ENCODE measurements at places on chromosomes 16 and 17.

GRCh38 chr16:85004587-85005205, 6.6 kb downstream of the ZDHHC7 start:
- DNase-seq, result peak; percentile 72

GRCh38 chr17:77253611-77254051, 112.9 kb downstream of the SEC14L1 start:
- DNase-seq, result peak; percentile 35

GRCh38 chr16:83627996-83628395, 179.8 kb upstream of the HSBP1 start:
- DNase-seq, result no peak

- DNase-seq, result no peak
Measured at GRCh38 chr16:56029026-56029425, 153.9 kb upstream of the CES5A start.

DNA sequence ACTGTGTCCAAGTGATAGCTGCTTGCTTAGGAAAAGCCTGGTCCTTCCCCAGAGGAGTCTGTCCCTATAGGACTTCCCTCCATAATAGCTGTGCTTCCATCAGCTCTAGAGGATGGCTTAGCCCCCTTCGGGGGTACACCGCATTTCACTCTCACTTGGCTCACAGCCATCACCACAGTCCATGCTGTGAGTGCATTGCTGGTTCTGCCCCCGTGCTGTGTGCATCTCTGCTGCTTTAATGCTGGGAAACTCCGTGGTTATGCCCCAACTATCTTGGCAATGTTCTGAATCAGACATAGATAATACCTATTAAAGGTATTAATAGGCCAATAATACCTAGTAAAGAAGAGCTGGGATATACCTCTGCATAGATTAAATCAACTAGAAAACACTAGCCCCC, 58.3 kb downstream of the SIAH1 start:
- DNase-seq, result no peak

DNA sequence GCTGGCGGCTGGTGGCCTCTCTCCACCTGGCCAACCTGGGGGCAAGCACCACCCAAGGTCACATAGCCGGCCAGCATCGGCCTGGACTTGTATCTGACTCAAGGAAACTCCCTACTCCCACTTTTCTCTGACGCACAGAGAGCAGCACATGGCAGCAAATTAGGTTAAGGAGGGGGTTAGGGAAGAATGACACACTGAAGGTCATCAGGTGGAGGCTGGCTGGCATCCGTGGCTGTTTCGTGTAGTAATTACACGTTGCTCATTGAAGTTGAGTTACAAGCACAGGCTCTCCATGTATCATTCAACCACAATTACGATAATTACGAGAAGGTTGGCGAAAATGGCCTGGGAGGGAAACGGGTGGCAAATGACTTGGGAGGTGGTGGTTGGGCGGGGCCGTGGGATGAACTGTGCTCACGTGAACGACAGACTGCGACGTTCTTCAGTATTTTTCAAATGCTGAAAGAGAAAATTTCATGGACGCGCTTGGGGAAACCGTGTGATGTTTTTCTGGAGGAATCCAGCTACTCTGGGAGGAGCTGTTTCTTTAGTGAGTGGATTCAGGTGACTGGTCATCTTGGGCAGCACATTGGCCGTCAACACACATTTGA, 4.0 kb upstream of the METRNL start:
- DNase-seq, result no peak

DNA sequence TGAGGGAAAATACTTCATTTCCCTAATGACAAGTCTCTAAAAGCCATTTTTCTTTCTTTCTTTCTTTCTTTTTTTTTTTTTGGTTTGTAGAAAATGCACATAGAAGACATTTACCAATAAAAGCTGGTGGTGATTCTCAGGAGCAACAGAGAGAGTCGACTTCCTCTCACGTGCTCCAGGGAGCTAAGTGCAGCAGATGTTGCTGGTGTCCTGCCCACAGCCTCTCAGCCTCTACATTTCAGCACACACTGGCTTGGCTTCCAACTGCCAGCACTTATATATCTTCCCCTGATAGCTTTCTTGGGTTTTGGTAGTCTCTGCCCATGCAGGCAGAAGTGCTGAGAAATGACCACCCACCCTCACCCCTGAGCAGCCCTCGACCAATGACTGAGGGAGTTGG, 58.4 kb upstream of the MARCHF10 start:
- no peak for DNase-seq

DNA sequence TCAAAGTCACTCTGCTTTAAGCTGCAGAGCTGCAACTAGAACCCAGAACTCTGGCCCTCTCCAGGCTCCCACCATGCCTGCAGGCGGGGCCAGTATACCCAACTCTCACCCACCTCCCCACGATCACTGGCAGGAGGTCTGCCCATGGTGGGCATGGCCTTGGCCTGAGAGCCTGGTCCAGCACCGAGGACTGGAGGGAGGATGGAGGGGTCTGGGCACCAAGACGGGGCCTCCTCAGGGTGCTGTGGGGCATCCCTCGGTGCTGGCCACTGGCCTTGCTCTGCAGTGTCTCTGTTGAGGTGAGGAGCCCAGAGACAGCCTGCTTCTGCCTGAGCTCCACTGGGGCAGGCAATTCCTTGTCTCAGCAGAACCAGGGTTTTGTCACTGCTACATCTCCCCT, 1.5 kb upstream of the KRT16 start:
- no peak for DNase-seq

GRCh38 chr17:17018612-17019429, 23.4 kb upstream of the MPRIP start:
- DNase-seq, result peak; percentile 74

DNA sequence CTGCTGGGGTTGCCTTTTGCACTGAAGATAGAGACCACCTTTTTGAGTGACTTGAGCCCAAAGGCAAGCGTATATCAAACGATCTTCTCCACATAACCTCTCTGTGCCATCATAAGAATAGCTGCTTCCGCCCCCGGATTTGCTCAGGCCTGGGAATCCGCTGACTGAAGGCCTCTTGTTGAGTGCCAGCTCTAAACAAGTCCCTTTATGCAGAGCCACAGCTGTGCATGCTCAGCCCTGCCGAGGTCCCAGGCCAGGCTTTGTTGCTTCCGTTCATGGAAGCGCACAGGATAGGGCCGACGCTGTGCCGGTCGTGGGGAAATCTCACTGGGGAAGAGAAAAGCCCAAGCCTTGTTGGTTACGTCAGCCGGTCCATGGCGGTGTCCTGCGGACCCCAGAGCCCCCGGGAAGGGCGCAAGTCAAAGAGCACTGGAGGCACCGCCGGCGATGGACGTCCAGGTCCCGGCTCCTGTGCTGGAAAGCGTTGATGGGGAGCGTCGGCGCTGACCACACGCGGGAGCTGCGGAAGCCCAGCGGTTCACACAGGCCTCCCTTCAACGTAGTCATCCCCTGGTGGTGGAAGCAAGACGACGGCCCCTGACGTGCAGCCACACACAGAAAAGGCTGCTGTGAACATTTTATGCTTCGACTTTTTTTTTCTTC, 23.5 kb upstream of the RPL13 start:
- DNase-seq, result no peak

GRCh38 chr16:81607805-81608522, 163.4 kb downstream of the CMIP start:
- no peak for DNase-seq

Measured in hepatocyte (in vitro differentiated cells).